CD4-positive, alpha-beta T cell treated with Interleukin-17A for 1 hour (primary cell): ENCODE measurements at places on chromosomes 16 and 17.

GRCh38 chr16:65125322-65125721 lies 3.5 kb upstream of the CDH11 start:
- DNase-seq, result no peak

GRCh38 chr17:61875285-61875684 lies 12.0 kb upstream of the BRIP1 start:
- DNase-seq, result no peak

- no peak for DNase-seq
Observed at GRCh38 chr16:1200014-1200627, 24.9 kb downstream of the TPSG1 start.

GRCh38 chr16:55671206-55671973 lies 15.6 kb downstream of the SLC6A2 start:
- no peak for DNase-seq

- no peak for DNase-seq
Observed at GRCh38 chr16:22664132-22664531, 149.8 kb upstream of the HS3ST2 start.

DNA sequence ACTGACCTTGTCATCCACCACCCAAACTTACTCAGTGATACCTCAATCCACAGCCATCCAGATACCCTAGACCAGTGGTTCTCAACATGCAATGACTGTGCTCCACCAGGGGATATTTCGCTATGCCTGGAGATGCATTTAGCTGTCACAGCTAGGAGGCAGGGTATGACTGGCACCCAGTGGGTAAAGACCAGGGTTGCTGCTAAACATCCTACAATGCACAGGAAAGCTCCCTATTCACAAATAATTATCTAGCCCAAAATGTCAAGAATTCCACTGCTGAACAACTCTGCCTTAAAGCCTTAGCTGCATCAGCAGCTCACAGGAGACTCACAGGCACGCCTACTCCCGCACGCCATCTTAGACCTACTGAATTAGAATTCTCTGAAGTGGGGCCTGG lies 212.6 kb downstream of the GRIN2A start:
- no peak for DNase-seq

- no peak for DNase-seq
Observed at GRCh38 chr16:8458481-8459046, 131.7 kb downstream of the TMEM114 start.

- no peak for DNase-seq
Observed at GRCh38 chr17:6796887-6797490, 21.0 kb downstream of the FBXO39 start.

DNA sequence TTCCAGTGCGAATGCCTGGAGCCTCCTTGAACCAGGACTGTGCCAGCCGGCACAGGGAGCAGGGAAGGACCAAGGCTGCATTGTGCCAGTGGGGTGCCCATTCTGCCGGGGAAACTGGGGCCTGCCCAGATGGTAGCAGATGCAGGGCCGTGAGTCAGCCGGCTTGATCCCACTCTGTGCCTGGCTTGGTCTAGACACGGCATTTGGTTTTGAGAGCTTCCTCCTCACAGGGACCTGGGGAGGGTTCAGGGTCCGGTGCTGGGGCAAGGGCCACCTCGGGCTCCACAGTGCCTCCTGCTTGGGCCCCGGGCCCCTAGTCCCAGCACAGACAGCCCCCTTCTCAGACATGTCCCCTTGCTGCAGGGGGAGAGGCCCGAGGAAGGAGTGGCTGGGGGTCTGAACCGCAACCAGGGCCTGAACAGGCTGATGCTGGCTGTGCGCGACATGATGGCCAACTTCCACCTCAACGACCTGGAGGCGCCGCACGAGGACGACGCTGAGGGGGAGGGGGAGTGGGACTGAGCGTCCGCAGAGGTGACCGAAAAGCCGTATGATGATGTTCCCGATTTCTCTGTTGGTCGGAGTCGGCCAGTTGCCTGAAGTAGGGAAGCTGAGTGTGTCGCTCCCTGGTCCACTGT lies 7.8 kb upstream of the MC1R start:
- DNase-seq, result no peak

DNA sequence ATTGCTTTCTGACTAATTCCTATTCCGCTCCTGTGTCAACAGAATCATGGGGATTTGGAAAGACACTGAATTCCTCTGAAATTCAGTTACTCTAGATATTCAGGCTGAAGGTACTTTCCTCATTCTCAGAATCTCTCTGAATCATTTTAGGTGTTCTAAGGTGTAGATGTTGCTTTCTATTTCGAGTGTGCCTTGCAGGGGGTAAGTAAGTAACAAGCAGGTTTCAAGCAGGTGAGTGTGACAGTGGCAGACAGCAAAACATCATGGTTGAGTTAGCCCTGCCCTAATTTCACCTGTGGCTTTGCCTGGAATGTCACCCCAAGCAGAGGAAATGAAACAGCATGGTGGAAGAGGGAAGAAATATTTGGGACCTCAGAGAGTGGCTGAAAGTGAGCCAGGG lies 75.1 kb downstream of the SHISA9 start:
- no peak for DNase-seq

GRCh38 chr17:56577843-56578204 lies 15.7 kb upstream of the NOG start:
- DNase-seq, result no peak

GRCh38 chr17:81513753-81514488 lies 1.3 kb upstream of the ACTG1 start:
- peak; percentile 36 for DNase-seq

GRCh38 chr17:75834928-75835653 lies 9.1 kb downstream of the UNC13D start:
- no peak for DNase-seq

- peak; percentile 43 for DNase-seq
Observed at GRCh38 chr17:76727745-76728456, 1.3 kb downstream of the METTL23 start.

- no peak for DNase-seq
Observed at GRCh38 chr16:46859719-46860152, 24.4 kb upstream of the GPT2 start.

DNA sequence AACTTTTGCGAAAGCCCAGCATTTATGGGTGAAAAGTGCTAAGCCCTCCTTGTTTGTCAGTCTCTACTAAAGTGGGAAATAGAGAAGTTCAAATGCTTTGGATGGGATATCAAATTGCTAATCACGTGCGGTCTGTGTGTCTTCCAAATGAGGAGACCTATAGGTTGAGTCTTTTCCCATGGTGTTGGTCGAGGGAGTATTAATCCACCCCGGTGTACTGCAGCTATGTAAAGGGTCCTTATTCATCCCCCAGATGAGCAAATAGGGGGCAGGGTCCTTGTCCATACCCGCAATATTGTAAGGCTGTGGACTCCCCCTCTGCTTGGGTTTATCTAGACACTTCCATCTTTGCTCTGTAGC lies 14.6 kb downstream of the KIAA0513 start:
- DNase-seq, result no peak

DNA sequence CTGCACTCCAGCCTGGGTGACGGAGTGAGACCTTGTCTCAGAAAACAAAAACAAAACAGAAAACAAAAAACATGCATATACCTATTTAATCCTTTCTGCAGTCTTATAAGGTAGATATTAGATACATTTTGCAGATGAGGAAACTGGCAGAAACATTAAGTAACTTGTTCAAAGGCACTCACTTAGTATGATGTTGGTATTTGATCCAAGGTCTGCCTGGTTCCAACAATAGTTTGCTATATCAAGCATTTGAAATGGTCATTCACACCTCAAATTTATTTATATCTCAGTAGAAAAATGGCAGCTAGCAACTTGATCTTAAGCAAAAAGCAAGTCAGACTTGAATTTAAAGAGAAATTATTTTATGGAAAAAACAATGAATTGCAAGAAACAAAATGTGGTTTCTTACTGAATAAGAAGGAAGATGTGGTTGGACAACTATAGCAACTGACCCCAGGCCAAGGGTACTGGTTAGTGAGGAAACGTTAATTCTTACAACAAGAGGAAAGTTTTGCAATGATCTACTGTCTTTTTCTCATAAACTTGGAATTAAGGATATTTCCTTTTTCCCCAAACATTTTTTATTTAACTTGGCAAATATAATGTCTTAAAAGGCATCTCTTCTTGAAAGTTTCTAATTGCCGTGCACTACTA lies 19.7 kb downstream of the DHRS7B start:
- DNase-seq, result no peak

DNA sequence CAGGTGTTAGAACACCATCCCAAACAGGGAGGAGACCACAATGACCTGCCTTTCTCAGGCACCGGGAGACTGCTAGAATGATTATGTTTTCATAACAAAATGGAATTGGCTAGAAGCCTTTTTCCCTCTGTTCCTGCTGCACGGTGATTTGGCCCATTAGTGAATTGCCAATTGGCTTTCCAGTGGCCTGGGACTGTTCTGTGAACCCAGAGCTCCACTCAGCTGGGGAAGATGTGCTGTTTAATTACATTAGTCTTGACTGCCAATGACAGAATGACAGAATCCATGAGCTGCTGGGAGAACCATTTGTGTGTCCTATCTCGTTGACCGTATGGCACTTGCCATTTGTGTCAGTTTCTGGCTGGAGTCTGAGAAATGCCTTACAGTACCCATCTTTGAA lies 242.9 kb downstream of the CDH11 start:
- no peak for DNase-seq

DNA sequence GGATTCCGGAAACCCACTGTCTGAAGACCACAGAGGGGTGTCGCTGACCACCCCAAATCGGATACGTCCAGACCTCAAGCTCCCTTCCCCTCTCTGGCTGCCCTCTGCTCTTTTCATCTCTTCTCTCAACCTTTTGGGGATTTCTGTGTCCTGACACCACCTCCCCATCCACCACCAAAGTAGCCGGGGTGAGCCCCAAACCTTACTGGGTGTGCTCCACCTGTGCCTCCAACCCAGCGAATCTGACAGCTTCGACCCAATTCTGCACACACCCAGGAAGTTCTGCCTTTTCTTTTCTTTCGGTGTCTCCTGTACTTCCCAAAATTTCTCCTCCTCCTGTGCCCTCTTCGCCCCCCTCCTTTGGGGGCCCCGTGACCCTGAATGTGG lies 534 bp downstream of the KCTD11 start:
- DNase-seq, result peak; percentile 30

DNA sequence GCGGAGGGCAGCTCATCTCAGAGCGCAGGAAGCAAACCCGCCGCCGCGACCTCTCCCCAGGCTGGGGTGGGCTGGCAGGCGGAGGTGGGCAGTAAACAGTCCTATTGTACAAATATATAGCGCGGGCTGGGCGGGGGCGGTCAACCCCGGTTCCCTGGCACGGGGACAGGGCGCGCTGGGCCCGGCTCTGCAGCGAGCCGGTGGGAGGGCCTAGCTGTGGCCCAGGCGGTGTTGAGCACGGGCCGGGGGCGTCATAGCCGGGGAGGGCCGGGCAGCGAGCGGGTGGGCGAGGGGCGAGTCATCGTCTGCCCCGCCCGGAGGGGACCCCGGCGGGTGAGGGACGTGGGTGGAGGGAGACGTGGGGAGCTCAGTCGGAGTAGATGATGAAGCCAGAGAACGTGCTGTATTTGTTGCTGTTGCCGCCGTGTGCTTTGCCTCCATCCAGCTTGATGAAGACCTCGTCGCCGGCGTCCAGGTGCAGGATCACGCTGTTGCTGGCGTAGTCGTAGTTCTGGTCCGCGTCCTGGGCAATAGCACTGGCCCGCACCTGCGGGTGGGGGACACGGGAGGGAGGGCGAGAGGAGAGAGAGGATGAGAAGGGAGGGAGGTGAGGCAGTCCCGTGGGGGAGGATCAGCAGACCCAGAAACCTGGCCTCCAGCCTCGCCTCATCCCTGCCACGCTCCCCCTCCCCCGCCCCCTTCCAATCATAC lies 8.1 kb downstream of the C1QL1 start:
- no peak for DNase-seq

- DNase-seq, result no peak
Observed at GRCh38 chr16:79658301-79659033, 57.9 kb upstream of the MAF start.

- no peak for DNase-seq
Observed at GRCh38 chr17:27157898-27158297, 136.0 kb upstream of the WSB1 start.

- DNase-seq, result no peak
Observed at GRCh38 chr17:72691586-72691985, 400.9 kb downstream of the SLC39A11 start.

DNA sequence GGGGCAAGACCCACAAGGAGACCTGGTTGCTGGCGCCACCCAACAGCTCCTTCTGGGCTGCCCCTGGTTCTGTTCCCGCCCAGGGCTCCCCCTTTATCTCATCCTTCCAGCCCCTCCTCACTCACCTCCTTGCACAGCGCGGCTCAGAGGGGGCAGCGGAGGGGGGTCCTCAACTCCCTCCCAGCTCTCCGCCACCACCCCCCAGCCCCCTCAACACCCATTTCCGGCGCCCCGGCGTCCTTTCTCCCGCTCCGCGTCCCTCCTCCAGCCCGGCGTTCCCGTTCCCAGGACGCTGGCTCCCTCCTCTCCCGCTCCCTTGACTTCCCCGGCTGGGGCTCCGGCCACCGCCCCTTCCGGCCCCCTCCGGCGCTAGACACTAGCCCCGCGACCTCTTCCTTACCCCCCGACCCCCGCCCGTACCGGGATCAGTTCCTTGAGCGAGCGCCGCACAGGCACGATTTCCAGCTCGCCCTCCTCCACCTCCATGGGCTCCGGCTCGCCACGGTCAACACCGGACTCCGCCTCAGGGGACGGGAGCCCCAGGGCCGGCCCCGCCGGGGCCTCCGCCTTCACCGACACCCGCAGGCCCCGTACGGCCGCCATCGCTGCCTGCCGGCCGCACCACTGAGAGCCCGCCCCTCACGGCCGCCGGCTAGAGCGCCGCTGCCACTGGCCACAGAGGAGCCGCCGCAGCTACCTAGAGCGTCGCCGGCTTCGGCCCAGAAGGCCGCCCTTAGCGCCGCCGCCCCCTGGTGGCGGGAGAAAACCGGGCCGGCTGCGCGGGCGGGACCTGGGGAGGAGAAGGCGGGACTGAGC lies at the start of gene NCBP3:
Gene NCBP3, minus strand, starts transcription at position 626 of the 816 bp plus-strand sequence. Its CDS starts 23 bp downstream, at position 603.
- peak; percentile 91 for DNase-seq

- DNase-seq, result no peak
Observed at GRCh38 chr16:7957151-7957550, 624.5 kb downstream of the RBFOX1 start.

- DNase-seq, result no peak
Observed at GRCh38 chr17:17983376-17983775, 10.7 kb downstream of the DRC3 start.

- peak; percentile 21 for DNase-seq
Observed at GRCh38 chr17:28643983-28644786, 773 bp downstream of the BLTP2 start.

DNA sequence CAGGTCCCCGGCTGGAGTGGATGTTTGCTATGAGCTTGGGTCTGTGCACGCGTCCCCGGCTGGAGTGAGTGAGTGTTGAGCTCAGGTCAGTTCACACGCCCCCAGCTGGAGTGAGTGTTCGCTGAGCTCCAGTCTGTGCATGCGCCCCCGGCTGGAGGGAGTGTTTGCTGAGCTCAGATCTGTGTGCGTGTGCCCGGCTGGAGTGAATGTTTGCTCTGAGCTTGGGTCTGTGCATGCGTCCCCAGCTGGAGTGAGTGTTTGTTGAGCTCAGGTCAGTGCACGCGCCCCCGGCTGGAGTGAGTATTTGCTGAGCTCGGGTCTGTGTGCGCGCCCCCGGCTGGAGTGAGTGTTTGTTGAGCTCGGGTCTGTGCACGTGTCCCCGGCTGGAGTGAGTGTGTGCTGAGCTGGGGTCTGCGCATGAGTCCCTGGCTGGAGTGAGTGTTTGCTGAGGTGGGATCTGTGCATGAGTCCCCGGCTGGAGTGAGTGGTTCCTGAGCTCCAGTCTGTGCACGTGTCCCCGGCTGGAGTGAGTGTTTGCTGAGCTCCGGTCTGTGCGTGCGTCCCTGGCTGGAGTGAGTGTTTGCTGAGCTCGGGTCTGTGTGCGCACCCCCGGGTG lies 284.2 kb downstream of the SNX29 start:
- DNase-seq, result no peak

GRCh38 chr17:14986127-14986526 lies 279.0 kb downstream of the PMP22 start:
- no peak for DNase-seq
